ENCODE measurements at places on chromosomes 5 and 9. TPM values are rescaled to one million over a fixed set of nuclear protein-coding genes. Genes with fewer than 3 reads are reported as not detected.

GABRP gene
- 1.2 TPM for total RNA-seq

CDHR2 gene
- 544 TPM for total RNA-seq

C9orf57 gene
- not detected for total RNA-seq

MSH3 gene
- 14.5 TPM for total RNA-seq

NMRK1 gene
- 23.6 TPM for total RNA-seq

OR1Q1 gene
- not detected for total RNA-seq

DNA sequence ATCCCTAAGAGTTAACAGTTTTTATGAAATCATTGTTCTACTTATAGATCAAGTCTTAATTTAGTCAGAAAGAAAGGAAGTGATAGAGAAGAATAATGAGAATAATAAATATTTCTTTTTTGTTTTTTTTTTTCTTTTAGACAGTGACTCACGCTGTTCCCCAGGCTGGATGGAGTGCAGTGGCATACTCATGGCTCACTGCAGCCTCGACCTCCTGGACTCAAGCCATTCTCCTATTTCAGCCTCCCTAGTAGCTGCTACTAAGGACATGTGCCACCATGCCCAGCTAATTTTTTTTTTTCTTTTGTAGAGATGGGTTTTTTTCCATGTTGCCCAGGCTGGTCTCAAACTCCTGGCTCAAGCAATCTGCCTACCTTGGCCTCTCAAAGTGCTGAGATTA lies 11.0 kb downstream of the IFNA21 start:
- no peaks in the 10 kb centered on the region for H3K36me3 ChIP-seq
- DNase-seq: no peak
- H3K4me1 ChIP-seq: no peaks in the 10 kb centered on the region
- no peaks in the 10 kb centered on the region for H3K27me3 ChIP-seq
- no peak overlapping the region for H3K4me3 ChIP-seq

DNA sequence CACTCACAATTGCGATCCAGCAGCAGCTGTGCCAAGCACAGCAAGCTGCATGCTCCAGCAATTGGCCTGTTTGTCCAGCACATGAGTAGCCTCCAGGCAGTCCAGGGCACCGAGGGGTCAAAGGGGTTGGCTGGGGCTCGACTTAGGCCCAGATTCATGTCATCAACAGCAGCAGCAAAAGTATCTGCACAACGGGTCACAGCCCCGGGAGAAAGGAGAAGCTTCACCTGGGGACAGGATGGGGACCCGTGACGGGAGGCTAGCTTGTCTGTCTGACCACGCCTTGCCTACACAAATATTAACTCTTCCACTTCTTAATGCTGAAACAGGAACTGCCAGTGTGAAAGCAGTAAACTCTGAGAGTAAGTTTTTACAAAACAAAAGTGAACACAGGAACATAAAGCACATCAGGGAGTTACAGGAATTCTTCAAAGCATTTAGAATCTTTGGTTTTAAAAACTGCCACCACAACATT lies 191.2 kb downstream of the PIK3R1 start:
- H3K4me1 ChIP-seq: no peaks in the 10 kb centered on the region
- H3K4me3 ChIP-seq: no peak overlapping the region
- no peaks in the 10 kb centered on the region for H3K36me3 ChIP-seq
- peak; percentile 38 for DNase-seq
- no peaks in the 10 kb centered on the region for H3K27me3 ChIP-seq

- H3K36me3 ChIP-seq: no peaks in the 10 kb centered on the region
- DNase-seq: no peak
- H3K4me3 ChIP-seq: peak overlapping the region; percentile 72
- H3K27ac ChIP-seq: peak overlapping the region; percentile 100
- no peaks in the 10 kb centered on the region for H3K4me1 ChIP-seq
Measured at GRCh38 chr5:66145737-66146136, 1.6 kb downstream of the SREK1 start.

- H3K27me3 ChIP-seq: no peaks in the 10 kb centered on the region
- no peaks in the 10 kb centered on the region for H3K36me3 ChIP-seq
- H3K4me3 ChIP-seq: no peak overlapping the region
- DNase-seq: no peak
Measured at GRCh38 chr5:109529520-109529919, 119.7 kb upstream of the PJA2 start.

DNA sequence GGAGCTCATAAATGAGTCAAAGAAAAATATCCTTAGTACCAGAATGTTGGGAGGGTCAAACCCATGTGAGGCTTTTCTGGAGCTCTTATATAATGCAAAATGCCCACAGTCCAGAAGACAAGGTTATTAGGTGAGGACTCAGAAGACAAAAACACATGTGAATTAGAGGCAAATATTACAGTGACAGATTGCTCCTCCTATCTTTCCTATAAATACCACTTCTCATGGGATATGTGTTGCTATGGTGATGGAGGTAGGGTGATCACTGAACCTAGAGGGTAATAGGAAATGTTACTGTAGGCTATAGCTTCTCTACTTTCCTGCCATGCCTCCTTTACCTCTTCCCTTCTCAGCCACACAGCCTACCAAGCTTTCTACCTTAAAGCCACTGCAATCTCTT lies 264.6 kb downstream of the SEC61B start:
- H3K4me3 ChIP-seq: no peak overlapping the region
- no peak for DNase-seq
- H3K4me1 ChIP-seq: no peaks in the 10 kb centered on the region

GRCh38 chr5:158635565-158635964 lies 464.2 kb downstream of the EBF1 start:
- H3K27me3 ChIP-seq: no peaks in the 10 kb centered on the region
- H3K4me3 ChIP-seq: no peak overlapping the region
- no peak for DNase-seq
- no peak overlapping the region for H3K27ac ChIP-seq

GRCh38 chr9:7756088-7756487 lies 43.5 kb downstream of the DMAC1 start:
- H3K27ac ChIP-seq: no peak overlapping the region
- no peaks in the 10 kb centered on the region for H3K27me3 ChIP-seq
- no peaks in the 10 kb centered on the region for H3K36me3 ChIP-seq
- no peak overlapping the region for H3K4me3 ChIP-seq
- no peaks in the 10 kb centered on the region for H3K4me1 ChIP-seq
- no peak for DNase-seq

GRCh38 chr9:23615569-23615968 lies 210.5 kb downstream of the ELAVL2 start:
- H3K36me3 ChIP-seq: no peaks in the 10 kb centered on the region
- H3K4me1 ChIP-seq: no peaks in the 10 kb centered on the region
- DNase-seq: no peak
- no peak overlapping the region for H3K27ac ChIP-seq

DNA sequence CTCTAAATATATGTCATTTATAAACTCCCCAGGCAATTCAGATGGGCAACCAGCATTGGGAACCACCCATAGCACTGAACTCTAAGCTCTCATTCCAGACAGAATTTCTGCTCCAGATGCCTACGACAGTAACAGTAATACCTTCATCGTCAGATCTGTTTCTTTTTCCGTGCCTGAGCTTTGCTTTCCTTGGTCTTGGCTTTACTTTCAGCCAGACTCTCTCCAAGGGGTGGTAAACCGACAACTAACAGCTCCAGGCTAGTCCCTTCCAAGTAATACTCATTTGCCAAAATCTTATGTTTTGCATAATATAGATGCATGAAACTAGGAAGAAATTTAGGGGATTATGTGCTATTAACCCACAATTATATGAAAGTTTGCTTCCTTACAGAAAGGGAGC lies 102.3 kb downstream of the PJA2 start:
- H3K27me3 ChIP-seq: no peaks in the 10 kb centered on the region
- H3K36me3 ChIP-seq: no peaks in the 10 kb centered on the region
- no peaks in the 10 kb centered on the region for H3K4me1 ChIP-seq
- no peak overlapping the region for H3K27ac ChIP-seq
- no peak overlapping the region for H3K4me3 ChIP-seq

Data from Peyer's patch (tissue), 4 donors.